ENCODE measurements at places on chromosomes 5 and 9.
A peak's percentile ranks its signal among the peaks of the same experiment; 100 is the strongest.

GRCh38 chr9:131012023-131012334, 3.0 kb downstream of the LAMC3 start:
- DNase-seq: no peak

DNA sequence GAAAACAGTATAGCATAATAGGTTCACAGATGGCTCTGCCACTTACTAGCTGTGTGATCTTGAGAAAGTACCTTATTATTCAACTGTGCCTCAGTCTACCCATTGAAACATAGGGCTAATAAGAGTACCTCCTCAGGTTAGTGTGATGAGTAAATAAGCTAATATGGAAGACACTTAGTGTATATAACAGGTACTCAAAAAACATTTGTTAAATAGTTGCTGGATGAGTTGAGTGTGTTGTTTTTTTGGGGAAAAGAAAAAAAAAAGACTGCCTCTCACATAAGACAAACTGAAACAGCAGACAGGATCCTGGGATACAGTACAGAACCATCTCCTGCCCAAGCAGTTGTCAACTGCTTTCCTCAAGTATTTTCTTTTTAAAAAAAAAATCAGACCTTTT, 5.2 kb downstream of the STOM start:
- no peak for DNase-seq

DNA sequence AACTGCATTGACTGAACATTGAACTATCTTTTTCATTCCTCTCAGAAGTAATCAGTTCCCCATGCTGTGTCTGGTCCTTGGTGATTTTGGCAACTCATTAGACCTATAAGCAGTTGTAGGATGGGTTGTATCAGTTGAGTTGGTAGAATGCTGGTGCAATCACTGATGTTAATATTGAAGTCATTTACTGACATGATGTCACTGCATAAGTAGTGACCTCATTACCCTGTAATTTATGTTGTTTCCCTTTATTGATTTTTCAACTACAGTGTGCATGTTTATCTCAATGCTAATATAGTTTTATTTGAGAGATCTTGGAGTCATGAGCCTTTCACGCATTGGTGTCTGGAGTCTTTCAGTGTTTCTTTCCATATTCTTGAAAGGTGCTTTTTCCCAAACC, 275.0 kb downstream of the SPATA31D1 start:
- DNase-seq: no peak

DNA sequence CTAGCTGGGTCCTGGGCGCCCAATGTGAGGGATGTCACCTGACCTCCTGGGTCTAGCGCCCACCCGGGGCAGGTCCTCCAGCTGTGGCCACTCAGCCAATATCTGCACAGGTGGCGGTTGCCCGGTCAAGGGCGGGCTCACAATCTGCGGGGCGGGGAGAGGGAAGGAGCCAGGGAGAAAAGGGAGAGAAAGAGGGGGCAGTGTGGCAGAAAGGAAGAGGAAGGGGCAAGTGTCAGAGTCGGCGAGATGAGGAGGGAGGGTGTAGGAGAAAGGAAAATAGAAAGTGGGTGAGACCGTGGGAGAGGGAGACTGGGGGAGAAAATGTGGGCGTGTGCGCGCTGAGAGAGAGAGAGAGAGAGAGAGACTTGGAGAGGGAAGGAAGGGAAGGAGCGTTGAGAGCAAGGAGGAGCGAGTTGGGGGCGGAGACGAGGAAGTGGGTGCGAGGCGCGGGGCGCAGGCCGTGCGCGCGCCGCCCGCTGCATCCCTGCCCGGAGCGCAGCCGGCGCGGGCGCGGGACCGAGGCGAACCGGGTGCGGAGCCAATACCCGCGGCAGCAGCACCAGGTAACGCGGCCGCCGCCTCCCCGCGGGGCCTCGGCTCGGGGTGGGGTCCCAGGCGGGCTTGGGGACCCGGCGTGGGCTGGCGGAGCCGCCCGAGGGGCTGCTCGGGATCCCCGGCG, at the start of gene HRH2:
Gene HRH2, plus strand, starts transcription at position 479 of the 679 bp plus-strand sequence. CDS start 25,163 bp downstream, outside the sequence.
- DNase-seq: peak; percentile 59

GRCh38 chr5:98066910-98067309, 706.6 kb upstream of the RGMB start:
- no peak for DNase-seq

DNA sequence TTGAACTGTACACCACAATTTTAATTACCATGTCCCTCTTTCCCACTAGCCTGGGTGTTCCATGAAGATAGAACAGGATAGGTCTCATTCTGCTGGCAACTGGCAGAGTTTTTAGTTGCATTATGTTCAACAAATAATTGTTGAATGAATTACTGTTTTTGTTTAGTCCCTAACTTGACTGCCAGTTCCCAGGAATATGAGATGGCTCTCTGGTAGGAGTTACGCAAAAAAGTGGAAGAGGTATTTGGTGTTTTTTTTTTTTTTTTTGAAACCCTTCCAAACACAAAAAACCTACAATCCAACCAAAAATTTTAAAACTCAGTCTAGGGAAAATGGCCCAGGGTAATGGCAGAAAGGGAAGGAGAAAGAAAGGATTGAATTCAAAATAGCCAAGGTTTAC, 153.6 kb downstream of the GNAQ start:
- DNase-seq: no peak

DNA sequence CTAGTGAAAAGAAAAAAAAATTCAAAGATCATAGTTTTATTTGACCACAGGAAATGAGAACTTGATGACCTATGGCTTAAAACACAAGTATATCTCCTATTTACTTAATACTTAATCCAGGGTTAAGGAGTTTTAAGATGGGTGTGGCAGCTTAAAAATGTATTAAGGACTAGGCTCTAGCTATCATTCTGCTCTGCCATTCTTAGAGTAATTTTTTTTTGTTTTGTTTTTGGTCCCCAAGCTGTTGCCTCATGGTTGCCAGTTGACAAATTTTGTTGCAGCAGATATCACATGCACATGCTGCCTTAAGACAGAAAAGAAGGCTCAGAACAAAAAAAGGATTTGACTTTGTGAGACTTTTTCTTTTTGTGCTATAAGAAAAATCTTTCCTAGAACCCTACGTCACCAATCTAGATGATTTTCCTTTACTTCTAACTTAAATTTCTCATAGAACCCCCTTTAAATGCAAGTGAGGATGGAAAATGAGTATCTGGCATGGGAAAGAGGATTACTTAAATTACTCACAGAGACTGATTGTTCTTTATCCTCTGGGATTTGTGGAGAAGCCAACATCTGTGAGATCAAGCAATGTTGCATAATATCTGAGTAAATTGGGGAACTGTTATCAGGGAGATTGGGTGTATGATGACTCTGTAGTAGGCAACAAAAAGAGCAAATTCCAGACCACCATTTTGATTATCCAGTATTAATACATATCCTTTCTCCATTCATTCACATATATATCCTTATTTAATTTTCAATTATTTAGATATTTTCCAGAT, 364.7 kb upstream of the CD180 start:
- DNase-seq: no peak

DNA sequence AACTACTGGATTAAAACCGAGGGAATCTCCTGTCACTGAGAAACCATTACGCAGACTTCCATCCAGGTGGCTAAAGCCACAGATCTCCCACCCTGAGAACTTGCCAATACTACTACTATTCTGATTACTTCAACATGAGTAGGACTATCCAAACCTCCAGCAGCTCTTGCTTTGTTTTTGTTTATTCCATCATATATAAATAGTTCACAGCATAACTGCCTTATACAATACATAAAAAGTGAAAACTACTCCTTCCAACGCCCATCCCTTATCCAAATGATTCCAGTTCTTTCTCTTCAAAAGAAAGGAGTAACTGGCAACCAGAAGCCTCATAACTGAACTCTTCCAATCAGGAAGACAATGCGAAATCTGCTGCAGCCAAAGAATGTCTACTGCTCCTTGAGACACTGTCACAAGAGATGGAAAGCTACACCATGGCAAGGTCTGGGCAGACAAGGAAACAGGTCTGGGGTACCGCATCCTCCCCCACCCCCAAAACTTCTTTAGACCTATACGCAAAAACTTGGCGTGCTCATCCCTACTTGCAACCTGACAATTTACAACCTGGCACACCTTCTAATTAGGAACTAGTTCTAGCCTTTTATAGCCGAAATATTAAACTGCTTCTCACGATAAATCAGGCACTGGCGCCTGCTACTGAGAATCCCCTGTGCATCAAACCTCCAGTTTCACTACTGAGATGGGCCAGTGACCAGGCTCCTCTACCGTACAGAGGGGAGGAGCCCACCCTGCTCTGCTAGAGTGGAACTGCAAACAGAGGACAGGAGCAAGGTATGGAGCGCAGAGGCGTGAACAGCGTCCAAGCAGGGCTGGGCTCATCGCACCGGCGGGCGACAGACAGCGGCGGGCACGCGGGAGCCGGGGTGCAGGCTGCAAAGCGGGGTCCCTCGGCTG, 986 bp downstream of the PLPP1 start:
- no peak for DNase-seq

GRCh38 chr9:38211002-38211401, 142.0 kb upstream of the SHB start:
- DNase-seq: no peak

DNA sequence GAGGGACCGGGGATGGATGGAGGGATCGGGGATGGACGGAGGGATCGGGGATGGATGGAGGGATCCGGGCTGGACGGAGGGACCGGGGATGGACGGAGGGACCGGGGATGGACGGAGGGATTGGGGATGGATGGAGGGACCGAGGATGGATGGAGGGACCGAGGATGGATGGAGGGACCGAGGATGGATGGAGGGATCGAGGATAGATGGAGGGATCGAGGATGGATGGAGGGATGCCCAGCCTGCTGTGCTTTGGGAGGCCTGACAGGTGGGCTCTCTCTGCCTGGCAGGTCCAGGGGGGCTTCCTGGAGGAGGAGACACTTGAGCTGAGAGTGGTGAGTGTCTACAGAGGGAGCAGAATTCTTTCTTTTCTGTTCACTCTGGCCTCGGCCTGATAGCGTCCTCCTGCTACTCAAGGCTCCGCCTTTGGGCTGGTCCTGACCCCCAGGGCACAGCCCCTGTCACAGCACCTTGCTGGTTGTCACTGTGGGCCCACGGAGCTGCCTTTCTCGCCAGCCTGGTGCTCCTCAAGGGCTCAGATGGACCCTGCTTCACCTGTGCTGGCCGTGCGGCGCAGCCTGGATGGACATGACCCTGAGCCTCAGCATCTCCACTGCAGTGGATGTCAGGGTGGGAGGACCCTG, 42.2 kb upstream of the RNF130 start:
- peak; percentile 23 for DNase-seq

DNA sequence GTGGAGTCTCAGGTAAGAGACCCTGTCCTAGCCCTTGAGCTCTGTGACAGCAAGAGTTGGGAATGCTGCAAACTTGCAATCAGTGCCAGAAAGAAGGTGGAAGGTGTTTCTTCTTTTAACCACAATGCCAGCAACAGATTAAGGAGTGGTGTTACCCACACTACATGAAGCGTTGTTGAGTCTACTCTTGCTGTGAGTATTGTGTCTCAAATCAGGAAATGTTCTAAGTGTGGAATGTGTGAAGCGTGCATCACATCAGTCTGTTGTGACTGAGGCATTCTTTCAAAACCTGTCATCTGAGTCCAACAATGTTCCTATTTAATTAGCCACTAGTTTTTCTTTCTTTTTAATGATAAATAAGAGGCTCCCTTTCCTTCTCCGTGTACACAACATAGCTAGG, 2.9 kb upstream of the LURAP1L start:
- no peak for DNase-seq
